ENCODE measurements at places on chromosomes 3 and 15. TPM values are rescaled to one million over a fixed set of nuclear protein-coding genes. Genes with fewer than 3 reads are reported as not detected.
A peak's percentile ranks its signal among the peaks of the same experiment; 100 is the strongest.

DNA sequence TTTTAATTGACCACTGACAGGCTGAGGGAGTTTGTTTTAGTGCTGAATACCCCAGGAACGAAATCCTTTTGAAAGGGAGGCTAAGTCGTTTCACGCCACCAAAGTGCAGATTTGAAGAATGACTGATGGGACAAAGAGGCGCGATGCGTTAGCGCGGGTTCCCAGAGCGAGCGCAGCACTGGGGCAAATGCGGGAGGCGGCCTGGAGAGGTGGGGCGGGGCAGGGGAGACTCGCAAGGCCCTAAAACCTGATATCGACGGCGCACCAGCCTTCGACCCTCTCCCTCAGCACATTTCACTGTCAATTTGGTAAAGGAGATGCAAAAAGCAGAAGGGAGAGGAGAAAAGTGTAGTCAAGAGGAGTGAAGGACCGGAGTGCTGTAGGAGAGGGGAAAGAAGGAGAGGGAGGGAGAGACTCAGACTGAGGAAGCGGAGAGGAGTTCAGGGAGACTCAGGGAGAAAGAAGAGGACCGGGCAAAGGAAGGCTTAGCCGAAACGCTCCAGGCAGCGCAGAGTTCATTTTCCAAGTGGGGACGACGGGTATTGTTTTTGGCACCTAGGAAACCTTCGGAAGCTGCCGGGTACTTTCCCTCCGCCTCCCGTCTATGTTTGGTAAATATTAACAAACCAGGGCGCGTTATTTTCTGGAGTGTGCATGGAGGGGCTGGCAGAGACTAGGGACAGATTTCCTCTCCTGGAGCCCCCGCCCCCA is 3.8 kb upstream of the FOXB1 start:
- peak; percentile 20 for DNase-seq
- H3K4me1 ChIP-seq, result peaks cover 28% of the 10 kb centered on the region
- no peak overlapping the region for H3K27ac ChIP-seq
- peaks cover 100% of the 10 kb centered on the region for H3K27me3 ChIP-seq
- H3K4me3 ChIP-seq, result no peak overlapping the region

DNA sequence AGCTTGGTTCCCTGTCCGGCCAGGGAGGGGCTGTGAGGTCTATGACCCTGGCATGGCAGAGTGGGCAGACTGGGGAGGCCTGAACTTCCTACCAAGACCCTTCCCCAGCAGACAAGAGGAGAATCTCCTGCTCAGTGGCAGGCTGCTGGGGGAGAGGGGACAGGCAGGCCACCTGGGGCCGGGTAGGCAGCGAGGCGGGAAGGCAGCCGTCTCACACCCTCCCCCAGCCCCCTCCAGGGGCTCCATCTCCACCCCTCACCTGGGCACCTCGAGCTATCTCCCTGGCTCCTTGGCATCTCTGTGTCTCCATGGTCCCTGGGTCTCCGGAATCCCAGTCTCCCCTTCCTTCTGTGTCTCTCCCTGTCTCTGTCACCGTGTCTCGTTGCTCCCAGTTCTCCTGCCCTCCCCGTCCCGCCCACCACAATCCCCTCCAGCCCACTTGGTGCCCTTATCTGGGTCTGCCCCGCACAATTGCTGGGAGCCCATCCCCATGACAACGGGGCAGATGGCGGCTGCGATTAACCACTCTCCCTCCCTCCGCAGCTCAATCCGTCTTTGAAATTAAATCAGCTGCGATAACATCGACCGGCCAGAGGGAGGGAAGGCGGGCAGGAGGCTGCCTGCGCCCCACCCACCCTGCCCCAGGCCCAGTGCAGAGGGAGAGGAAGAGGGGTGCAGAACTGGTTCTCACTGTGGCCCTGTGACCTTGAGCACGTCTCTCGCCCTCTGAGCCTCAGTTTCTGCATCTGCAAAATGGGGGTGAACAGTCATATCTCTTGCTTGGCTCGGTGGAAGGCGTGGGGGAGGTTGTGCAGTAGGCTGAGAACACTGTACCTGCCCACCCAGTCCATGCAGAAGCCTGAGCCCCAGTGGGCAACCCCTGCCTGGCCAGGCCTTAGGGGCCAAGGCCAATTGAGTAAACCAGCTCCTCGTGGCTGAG is 9.6 kb downstream of the DNAJB8 start:
- no peak for DNase-seq
- no peaks in the 10 kb centered on the region for H3K36me3 ChIP-seq
- H3K27ac ChIP-seq, result no peak overlapping the region

DNA sequence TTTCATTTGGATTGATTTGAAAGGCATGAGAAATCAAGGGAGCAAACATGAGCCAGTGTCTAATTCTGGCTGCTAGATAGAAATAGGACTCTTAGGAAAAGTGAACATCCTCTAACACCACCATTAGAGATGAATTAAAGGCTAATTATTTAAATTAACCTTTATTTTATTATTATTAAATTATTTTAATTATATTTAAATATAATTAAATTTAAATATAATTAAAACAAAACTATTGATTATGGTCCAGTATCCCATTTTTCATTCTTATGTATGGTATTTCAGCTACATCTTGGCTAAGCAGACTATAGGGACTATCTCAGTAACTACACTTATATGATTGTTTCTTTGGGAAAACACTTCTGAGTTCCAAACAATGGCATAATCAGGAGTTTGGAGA is 904.8 kb downstream of the NAALADL2 start:
- H3K27me3 ChIP-seq, result no peaks in the 10 kb centered on the region
- H3K27ac ChIP-seq, result no peak overlapping the region
- H3K36me3 ChIP-seq, result no peaks in the 10 kb centered on the region

DNA sequence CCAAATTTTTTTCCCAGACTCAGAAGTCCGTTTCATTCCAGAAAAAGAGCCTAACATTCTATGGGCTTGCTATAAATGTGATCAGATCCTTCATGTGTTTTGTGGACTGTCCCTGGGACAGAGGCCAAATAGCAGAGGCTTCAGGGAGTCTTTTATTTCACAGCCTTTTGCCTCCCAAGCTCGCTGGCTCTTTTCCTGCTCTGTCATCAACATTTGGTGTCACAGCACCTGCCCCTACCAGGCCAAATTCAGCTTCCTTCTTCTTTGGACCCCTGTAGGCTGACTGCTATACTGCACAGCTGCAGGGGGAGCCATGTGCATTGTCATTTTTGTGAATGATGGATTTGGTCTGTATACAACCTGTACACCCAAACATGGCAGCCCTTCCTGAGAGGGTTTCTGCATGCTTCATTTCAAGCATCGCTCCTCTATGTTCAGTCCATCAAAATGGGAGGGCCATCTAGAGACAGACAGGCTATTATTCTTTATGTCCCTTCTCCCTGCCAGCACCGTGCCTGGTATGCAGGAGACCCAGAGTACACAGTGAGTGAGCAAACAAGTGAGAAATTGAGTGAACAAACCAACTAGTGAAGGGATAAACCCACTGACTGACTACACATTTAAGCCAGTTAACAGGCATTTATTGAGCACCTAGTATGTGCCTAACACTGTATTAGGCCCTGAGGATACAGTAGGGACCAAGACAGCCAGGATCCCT is 17.9 kb upstream of the RPP14 start:
- H3K27me3 ChIP-seq, result no peaks in the 10 kb centered on the region
- no peak overlapping the region for H3K27ac ChIP-seq
- H3K4me3 ChIP-seq, result no peak overlapping the region
- DNase-seq, result no peak
- no peaks in the 10 kb centered on the region for H3K4me1 ChIP-seq

DNA sequence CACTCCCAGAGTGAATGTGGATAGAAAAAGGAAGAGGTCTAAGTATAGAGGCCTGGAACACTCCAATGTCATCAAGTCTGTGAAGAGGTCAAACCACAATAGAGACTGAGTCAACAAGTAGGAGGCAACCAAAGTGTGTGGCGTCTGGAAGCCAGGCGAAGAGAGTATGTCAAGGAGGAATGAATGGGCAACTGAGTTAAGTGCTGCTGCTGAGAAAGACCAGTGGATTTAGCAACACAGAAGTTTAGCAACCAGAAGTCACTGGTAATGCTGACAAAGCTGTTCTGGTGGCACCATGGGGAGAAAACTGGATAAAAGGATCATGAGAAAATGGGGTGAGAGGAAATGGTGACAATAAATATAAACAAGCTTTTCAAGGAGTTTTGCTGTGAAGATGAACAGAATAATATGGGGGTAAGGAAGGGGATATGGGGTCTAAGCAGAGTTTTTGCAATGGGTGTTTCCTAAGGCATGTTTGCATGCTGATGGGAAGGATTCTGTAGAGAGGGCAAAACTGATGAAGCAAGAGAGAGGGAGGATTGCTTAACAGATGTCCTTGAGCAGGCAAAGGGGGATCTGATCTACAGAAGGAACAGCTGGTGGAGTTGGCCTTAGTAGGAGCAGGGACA is 38.4 kb downstream of the PCOLCE2 start:
- no peak for DNase-seq
- H3K4me3 ChIP-seq, result no peak overlapping the region
- H3K27ac ChIP-seq, result no peak overlapping the region
- H3K4me1 ChIP-seq, result no peaks in the 10 kb centered on the region
- H3K36me3 ChIP-seq, result no peaks in the 10 kb centered on the region
- no peaks in the 10 kb centered on the region for H3K27me3 ChIP-seq

The RARB gene
- not detected for total RNA-seq

The SLC24A5 gene
- total RNA-seq, result not detected

The TRIM42 gene
- total RNA-seq, result not detected
